Fibroblast of skin of scalp (primary cell): ENCODE measurements at places on chromosomes 16 and 17.

DNA sequence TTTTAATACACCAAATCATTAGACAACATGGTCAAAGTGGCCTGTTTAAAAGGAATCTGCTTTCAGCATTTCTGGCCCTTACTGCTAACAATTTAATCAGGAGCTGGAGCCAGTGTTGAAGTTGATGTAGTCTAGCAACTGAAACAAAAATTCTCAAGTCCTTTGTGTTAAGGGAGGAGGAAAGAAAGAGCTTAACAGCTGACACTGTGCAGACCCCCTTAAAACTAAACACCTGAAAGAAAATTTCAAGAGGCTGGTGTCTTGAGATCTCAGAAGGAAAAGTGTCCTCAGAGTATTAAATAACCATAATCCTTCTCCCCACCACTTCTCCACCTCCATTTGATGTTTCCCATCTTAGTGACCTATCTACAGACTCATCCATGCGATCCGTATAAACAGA is 232.1 kb downstream of the FTO start:
- no peak for DNase-seq

GRCh38 chr16:67672739-67673662 is 6.4 kb downstream of the C16orf86 start:
- peak; percentile 74 for DNase-seq

DNA sequence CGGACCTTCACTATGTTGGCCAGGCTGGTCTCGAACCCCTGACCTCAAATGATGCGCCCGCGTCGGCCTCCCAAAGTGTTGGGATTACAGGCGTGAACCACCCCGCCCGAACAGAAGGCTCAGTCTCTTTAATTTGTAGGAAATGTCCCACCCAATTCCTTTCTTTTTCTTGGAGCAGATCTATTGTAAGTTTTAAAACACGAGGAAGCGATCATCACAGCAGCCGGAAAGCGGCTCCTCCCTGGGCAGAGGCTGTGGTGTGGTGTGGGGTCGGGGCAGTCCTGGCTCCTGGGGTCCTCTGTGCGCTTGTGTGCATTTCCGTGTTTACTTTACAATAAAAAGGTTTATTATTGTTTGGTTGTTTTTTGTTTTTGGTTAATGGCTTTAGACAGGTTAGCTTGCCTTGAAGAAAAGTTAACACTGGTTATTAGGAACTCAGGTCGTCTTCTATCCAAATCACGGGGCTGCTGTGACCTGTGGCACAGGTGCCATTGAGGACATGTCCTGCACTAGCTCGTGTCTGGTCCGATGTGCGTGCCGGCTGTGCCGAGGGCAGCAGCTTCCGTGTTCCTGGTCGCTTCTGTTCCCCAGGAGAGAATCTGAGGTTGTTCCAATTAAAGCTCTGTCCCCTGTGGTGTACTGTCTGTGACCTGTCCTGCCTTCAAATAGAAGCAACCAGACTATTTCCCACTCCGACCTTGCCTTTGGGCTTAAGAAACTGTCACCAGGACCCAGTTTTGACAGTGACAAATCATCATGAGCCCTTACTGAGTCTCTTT is 83.1 kb downstream of the SEC14L1 start:
- no peak for DNase-seq

DNA sequence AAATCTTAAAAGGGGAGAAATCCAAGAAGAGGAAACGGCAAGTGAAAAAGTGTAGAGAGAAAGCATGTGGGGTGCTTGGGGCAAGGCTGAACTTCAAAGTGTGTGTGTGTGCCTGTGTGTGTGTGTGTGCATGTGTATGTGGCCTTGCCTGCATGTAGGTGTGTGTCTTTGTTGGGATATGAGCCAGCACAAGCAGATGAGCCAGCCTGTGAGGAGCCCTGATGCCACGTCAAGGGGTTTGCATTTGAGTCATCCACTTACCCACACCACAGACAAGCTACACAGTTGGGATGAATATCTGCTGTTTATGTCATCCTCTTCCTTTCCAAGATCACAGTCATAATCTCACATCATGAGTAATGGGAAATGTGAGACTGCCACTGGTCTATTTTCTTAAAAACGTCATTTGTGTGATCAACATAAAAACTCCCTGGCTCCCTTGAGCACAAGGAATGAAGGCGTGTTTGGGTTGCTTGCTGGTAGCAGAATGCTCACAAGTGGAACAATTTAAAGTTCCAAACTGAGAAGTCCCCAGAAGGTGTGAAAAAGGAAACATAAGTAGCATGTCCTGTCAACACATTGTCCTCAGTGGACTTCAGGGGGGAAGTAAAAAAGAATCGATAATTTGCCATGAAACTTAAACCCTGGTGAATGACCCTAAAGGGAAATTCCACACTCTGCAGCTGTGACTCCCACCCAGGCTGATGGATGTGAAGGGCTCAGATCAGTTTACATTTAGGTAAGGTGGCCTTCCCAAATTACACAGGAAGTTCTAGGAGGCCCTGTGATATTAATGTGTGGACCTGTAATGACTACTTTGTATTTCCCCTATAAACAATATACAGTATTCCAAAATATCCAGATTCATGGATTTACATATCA is 14.7 kb downstream of the KCTD19 start:
- peak; percentile 99 for DNase-seq

GRCh38 chr16:24696699-24697098 is 32.8 kb upstream of the TNRC6A start:
- no peak for DNase-seq

DNA sequence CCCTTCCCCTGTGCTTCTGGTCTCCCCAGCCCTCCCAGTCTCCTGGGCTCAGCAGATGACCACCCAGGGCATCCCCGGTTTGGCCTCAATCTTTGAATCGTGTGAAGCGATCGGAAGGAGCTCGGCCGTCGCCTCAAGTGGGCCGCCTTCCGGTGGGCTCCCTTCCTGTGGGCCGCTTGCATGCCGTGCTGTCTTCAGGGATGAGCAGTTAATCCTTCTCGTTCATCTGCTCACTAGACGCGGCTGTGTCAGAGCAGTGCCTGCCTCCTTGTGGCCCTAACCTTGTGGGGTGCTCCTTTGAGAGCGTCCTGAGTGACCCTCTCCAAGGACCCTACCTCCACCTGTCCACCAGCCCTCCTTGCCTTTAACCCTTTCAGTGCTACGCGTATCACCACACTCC is 40.4 kb downstream of the BAIAP2 start:
- DNase-seq: no peak

GRCh38 chr17:21242026-21242697 is 11.0 kb downstream of the NATD1 start:
- no peak for DNase-seq

DNA sequence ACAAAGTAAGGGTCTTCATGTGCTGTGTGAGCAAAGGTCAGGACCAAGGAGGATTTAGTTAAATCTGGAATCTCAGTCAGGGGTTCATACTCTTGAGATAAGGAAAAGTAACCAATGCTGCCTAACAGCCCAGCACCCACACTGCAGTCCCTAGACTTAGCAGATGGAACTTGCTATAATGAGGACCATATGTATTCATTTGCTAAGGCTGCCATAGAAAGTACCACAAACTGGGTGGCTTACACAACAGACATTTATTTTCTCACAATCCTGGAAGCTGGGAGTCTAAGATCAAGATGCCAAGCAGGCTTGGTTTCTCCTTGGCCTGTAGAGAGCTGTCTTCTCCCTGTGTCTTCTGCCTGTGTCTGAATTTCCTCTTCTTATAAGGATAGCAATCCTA is 20.8 kb downstream of the ZP2 start:
- DNase-seq: peak; percentile 78

- no peak for DNase-seq
These were observed 22.6 kb downstream of the RNF213 start for GRCh38 chr17:80283116-80283852.

DNA sequence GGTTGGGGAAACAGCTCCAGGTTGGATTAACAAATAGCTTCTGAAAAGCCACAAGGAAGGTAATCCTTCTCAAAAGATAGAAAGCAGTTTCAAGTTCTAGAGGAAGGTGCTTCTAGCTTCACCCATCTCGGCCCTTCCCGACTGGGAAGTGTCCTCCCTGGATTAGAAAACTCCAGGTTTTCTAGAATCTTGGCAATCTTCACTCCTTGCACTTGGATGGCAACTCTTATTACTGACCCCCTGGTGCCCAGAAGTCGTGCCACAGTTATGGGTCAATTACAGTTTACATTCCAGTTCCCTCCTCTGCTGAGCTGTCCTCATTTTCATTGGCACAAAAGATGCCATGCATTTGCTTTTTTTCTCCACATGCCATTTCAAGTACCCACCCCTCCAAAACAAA is 65.6 kb downstream of the SMG6 start:
- DNase-seq: peak; percentile 71

DNA sequence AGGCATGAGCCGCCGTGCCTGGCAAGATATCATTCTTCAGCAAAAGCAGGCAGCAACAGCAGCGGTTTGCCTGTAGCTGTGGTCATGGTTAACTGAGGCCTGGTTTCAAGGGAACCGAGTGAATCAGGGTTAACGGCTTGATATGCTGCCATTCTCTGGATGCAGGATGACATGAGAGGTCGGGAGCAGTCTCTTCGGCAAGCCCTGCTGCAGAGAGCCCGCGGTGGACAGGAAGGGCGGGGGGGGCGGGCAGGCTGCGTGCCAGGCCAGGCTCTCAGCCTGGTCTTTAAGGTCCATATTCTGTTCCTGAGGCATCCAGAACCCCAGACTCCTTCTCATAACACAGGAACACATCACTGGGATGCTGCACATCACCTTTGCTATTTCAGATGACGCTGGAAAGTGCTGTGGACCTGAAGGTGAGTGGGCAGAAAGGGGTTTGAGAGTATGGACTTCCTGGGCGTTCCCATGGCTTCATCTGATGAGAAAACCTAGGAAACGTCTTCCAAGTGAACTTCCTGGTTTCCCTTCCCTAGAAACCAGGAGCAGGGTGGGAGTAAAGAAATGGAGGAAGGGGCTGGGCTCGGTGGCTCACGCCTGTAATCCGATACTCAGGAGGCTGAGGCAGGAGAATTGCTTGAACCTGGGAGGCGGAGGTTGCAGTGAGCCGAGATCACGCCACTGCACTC is 165.6 kb upstream of the RPH3AL start:
- DNase-seq: no peak
